Fibroblast of skin of scalp (primary cell): ENCODE measurements at places on chromosomes 12 and 14.

- DNase-seq = no peak
Measured at GRCh38 chr14:71240171-71240570, 332.9 kb downstream of the PCNX1 start.

DNA sequence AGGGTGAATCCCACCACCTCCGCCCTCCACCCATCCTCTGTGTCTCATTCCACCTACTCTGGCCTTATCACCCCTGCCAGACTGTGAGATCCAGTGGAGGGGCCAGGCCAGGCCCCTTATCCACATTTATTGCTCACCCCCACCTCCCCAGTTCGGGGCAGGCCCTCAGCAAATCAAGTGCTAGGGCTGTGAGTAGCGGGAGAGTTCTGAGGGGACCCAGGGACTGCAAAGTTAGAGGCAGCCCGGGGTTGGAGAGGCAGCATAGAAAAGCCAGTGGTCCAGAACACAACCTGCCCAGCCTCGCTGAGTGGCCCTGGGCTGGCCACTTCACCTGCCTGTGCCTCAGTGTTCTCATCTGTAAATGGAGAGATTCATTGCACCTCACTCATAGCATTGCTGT lies 27.2 kb upstream of the ACTN1 start:
- no peak for DNase-seq

GRCh38 chr12:93113317-93114006 lies 184.4 kb upstream of the EEA1 start:
- no peak for DNase-seq

- DNase-seq = no peak
Measured at GRCh38 chr12:67270622-67271021, 1.5 kb downstream of the CAND1 start.

GRCh38 chr12:1993871-1994371 lies 10.3 kb downstream of the DCP1B start:
- peak; percentile 36 for DNase-seq

DNA sequence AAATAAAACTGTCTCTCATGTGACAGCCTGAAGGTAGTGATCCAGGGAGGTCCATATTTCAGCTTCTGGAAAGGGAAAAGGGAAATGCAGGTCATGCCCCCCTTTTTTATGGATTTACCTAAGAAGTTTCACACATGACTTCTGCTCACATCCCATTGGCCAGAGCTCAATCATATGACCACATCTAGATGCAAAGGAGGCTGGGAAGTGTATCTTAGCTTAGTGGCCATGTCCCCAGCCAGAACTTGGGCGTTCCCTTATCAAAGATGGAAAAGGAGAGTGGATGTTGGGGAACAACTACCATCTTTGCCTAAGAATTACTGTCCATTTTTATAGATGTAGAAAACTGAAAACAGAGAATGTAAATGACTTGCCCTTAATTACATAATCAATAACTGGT lies 26.5 kb upstream of the CRADD start:
- DNase-seq = no peak

DNA sequence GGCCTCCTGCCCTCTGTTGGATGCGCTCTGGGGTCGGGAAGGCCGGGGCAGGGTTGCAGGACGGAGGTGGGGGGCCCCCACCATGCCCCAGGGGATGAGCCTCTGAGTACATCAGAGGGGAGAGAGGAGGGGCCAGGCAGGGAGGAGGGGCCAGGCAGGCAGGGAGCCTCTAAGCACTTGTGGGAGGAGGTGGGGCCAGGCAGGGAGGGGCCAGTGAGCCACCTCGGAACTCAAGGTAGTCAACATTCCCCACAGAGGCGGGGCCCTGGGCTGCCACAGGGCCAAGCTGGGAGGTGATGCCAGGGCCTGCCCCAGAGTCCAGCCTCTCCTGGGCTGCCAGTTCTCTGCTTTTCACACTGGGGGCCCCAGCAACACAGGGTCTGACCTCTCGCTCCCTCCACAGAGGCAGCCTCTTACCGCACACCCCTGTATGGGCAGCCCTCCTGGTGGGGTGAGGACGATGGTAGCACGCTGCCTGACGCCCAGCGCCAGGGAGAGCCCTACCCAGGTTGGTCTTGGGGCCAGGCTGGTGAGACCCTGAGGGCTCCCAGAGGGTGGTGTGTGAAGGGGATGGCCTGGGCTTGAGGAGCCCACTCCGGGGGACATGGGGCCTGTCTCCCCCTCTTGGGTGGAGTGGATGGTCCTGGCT lies 17.4 kb downstream of the CEP170B start:
- no peak for DNase-seq

GRCh38 chr14:99242816-99243721 lies 28.9 kb downstream of the BCL11B start:
- no peak for DNase-seq
